ENCODE measurements at places on chromosomes 4 and X. TPM values are rescaled to one million over a fixed set of nuclear protein-coding genes. Genes with fewer than 3 reads are reported as not detected.

TBX22 gene
- not detected for total RNA-seq

DNA sequence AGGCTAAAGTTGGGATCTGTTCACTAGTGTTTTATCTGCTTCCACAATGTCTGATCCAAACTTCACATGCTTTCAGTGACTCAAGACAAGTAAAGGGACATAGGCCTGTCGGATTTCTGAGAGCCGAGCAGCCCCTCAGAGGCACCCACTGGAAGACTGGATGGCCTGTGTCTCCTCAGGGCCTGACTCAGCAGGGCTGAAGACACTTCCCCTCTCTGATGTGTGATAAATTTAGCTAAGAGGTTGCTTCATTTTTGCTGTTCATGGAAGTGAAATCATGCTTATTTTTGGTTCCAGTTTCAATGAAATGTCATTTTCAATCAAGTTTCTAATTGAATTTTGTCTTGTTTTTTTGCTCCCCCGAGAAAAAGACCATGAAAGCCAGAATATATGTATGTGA lies 93.7 kb downstream of the MXRA5 start:
- no peak for DNase-seq

SLC9A7 gene
- 1.9 TPM for total RNA-seq

- DNase-seq = no peak
These were observed 313.2 kb downstream of the PACRGL start for GRCh38 chr4:21013501-21013900.

- no peak for DNase-seq
These were observed 308 bp upstream of the TLR2 start for GRCh38 chr4:153683763-153684181.

DNA sequence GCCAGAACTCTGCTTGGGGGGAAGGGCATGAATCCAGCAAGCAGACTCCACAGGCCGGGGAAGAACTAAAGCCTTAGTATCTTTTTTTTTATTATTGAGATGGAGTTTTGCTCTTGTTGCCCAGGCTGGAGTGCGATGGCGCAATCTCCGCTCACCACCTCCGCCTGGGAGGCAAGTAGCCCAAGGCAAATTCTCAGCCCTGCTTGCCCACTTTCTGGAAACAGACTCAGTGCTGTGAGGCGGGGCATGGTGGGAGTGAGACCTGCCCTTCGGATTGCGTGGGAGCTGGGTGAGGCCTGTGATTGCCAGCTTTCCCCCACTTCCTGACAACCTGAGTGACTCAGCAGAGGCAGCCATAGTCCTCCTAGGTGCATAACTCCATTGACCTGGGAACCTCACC lies 348.8 kb downstream of the GASK1B start:
- no peak for DNase-seq

DNA sequence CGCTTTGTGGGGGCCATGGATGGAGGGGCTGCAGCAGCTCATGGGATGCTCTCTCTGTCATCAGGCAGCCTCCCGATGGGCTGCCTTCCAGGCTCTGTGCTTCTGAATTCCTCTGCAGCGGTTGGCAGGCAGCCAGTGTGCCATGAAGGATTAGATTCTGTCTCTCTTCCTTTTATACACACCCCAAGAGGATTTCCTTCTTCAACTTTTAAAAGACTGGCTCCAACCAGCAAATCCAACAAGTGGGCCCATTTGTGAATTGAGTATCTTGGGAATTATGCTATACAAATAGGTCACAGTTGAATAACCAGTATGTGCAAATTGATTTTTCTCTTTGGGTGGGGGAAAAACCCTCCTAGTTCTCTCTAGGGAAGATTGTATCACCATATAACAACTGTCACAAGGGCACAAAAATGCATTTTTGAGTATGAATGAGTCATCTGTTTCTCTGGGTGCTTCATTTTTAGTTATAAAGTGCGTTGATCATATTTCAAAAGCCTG lies 96.8 kb upstream of the FAT1 start:
- peak; percentile 85 for DNase-seq

CSAG3 gene
- not detected for total RNA-seq

- no peak for DNase-seq
These were observed 268.4 kb upstream of the MAGEB18 start for GRCh38 chrX:25869761-25870160.

DNA sequence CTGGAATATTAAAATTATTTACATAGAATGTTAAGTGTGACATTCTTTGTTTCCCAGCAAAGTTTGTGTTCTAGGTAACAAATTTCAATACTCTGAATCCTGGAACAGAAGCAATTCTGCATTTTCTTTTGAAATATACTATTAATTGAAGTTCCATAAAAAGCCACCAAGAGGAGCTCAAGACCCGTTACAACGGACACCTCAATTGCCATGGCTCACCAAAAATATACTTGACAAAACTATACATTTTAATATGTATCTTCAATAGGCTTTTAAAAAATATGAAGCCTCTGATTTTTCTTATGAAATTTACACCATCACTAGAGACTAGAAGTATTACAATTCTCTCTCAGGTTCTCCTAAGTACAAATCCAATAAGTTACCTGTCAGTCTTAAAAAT lies 111.4 kb downstream of the NYX start:
- no peak for DNase-seq

DNA sequence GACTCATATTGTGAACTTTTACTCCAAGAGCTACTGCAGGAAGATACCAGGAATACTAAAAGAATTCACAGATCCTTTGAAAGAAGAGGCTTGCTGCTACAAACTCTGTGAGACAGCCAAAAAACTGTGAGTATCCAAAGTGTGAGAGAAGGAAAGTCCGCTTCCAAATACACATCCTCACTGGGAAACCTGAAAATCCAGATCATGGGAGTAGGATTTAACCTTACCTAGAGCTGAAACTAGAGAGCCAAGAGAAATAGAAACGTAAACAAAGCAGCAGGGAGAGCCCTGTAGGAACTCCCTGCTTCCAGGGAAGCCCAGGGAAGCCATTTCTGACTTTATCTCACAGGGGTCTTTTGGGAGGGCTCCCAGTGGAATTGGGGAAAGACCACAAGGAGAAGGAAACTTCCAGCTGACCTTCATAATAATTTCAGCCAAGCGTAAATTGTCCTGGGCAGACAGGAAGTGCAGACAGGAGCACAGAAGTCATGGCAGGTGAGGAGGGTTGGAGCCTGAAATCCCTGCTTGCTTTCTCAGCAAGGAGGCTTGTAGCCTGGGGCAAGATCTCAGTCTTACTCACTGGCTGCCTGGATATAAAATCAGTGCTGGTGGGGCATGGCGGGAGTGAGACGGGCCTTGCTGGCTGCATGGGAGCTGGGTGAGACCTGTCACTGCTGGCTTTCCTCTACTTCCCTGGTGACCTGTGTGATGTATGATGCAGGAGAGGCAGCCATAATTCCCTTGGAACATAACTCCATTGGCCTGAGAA lies 26.2 kb upstream of the NFKB1 start:
- no peak for DNase-seq

DNA sequence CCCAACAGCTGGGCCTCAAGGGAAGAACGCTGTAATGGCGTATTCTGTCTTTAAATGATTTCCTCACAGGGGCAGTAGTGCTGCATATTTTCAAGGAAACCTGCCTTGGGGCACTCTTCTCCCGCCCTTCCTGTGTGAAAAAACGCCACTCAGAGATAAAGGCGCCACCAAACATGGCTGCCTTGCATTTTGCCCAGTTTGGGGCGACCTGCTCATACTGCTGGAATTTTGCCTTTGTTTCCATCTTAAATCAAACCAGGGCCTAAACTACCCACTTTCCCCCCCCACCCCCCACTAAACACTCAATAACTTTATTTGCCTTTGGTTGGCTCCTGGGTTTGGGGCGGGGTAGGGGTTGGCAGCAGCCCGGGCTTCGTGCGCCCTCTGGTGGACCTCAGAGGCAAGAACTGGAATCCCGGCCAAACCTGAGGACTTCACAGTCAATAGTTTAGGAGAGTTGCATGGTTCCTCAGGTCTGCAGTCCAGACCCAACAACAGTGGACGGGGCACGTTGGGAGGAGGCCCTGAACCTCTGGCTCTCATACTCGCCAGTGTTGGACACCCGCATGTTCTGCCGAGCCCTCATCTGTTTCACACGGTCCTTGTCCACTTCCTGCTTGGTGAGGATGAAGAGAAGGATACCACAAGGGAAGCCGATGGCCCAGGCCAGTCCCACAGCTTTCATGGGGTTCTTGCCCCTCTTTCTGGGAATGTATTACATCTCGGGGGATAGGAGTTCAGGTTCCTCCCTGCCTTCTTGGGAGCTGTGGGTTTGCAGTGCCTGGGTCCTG lies 220.1 kb upstream of the STK26 start:
- DNase-seq = peak; percentile 49

GRCh38 chr4:76680952-76681351 lies 217.0 kb downstream of the SOWAHB start:
- no peak for DNase-seq

GRCh38 chr4:112523008-112523721 lies 7.2 kb upstream of the NEUROG2 start:
- DNase-seq = peak; percentile 40

GRCh38 chrX:30141966-30142365 lies 73.4 kb upstream of the MAGEB2 start:
- DNase-seq = no peak

- no peak for DNase-seq
These were observed at the start of gene ATP1B4 for GRCh38 chrX:120361764-120362305. Gene ATP1B4 (plus strand): TSS chrX:120362089. CDS start chrX:120362169, 80 bp downstream.

- DNase-seq = no peak
These were observed 64.3 kb downstream of the CPZ start for GRCh38 chr4:8656711-8657380.

DNA sequence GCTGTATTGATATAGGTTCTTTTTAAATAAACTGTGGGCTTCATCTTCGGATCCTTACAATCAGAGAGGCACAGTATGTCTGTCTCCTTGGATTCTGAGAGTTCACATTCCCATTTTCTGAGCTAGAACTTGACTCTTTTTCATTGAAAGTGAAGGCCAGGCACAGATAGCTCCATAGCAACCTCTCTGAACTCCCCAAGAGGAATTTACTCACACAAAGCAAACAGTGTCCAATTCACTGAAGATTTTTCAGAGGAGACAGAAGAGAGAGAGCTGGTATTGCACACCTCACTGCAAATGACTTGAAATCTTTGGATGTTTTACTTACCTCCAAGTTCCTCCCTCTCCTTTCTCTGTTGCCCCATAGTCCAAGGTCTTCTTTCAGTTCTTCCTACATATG lies 130.9 kb upstream of the CASK start:
- no peak for DNase-seq

SUV39H1 gene
- 3.1 TPM for total RNA-seq

YY2 gene
- 0.95 TPM for total RNA-seq

CTBP1 gene
- total RNA-seq = 156 TPM

DNA sequence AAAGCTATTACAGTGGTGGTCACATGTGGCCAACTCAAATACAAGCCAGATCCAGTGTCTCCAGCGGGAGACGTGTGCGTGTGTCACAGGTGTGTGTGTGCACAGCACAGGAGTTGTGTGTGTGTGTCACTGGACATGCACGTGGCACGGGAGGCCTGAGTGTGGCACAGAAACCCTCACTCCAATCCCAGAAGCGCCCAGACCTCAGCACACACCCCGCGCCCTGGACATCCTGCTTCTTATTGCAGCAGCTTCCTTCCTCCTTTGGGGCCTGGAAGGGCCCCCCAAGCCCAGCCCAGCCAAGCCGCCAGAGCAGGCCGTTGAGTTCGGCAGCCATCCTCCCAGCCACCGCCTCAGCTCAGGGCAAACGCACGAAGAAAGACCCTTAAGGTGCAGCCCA lies 37.9 kb downstream of the ACOX3 start:
- DNase-seq = no peak

GRCh38 chrX:71913156-71913950 lies 2.7 kb downstream of the NHSL2 start:
- DNase-seq = no peak

AWAT2 gene
- not detected for total RNA-seq

UGT2B15 gene
- 42.9 TPM for total RNA-seq

FOXR2 gene
- total RNA-seq = not detected
